Bronchus fibroblast of lung (primary cell): ENCODE measurements at places on chromosomes 12 and 14. TPM values are rescaled to one million over a fixed set of nuclear protein-coding genes. Genes with fewer than 3 reads are reported as not detected.

Gene CATSPERB
- total RNA-seq = not detected in 2 replicates

Gene SLC15A5
- not detected in 2 replicates for total RNA-seq

Gene TPPP2
- not detected in 2 replicates for total RNA-seq

Gene MEG3
- 77.0 and 82.7 TPM in 2 replicates for total RNA-seq
